ENCODE measurements at places on chromosomes 12 and 14.

GRCh38 chr12:131828671-131829355 lies 620 bp downstream of the MMP17 start:
- DNase-seq = no peak

DNA sequence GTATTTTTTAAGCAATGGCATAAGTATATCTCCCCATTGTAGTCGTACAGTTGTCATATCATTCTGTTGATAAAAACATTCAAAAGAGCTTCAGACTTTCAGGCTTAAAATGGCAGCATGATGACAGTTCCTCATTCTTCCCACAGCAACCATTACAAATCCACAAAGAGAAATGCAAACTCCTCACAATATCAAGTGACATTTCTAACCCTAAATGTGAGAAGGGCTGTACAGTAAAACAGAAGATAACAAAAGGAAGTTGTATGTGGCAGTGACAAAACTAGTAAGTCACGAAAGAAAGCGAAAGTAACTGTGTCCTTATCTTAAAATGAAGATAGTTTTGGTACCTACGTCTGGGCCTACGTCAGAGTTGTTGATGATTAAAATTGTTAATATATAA lies 46.7 kb downstream of the GXYLT1 start:
- no peak for DNase-seq

DNA sequence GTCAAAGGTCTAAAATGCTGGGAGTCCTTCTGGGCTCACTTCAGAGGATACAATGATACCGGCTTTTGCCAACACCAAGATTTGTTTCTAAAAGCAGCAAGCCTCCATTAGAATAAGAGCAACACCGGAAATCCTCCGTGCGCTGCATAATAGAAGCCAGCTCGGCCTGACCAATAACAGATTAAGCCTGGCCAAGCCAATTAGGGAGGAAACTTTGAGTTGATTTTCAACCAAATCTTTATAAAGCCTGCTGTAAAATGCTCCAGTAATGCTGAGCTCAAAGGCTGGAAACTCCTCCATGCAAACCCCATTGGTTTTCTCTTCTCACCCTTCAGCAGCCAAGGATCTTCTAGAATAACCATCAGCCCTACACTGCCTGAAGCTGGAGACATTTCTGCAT lies 150.1 kb downstream of the NTF3 start:
- DNase-seq = no peak

GRCh38 chr12:93125126-93125525 lies 196.0 kb upstream of the EEA1 start:
- no peak for DNase-seq

DNA sequence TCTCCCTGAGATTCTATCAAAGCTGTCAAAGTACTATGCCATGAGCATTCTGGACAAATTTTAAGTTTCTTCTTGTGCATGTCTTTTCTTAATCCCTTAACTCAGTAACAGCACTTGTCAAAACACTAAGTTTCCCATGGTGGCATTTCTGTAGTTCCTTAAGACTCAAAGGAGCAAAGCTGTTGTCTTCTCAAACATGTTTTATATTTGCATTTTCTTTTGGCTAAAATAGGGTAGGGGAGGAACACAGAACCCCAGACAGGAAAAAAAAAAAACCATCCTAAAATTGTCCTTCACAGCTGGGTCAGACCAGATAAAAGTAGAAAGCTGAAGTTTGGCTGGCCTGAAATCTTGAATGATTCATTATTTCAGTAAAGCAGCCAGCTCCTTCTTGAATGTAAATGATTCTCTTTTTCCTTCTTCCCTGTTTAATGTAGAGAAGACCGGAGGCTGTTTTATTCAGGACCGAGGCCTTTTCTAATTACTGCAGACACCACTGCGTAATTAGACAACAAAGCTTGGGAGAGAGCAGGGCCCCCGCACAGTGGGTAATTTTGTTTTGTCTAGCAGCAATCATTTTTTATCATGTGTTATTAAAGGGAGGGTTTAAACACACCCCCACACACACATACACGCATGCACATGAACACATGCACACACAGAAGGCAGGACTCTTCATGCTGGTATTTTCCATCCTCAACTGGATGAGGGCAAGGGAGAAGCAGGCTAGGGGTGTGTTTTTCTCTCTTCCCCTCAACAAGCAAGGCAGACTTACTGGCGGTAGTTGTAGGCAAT lies 51.0 kb downstream of the PAH start:
- no peak for DNase-seq

- DNase-seq = no peak
Observed at GRCh38 chr12:64450711-64451486, 1.0 kb upstream of the TBK1 start.

GRCh38 chr14:102424923-102425322 lies 62.2 kb downstream of the TECPR2 start:
- no peak for DNase-seq

GRCh38 chr12:112836736-112837628 lies 45.4 kb downstream of the RPH3A start:
- DNase-seq = no peak

DNA sequence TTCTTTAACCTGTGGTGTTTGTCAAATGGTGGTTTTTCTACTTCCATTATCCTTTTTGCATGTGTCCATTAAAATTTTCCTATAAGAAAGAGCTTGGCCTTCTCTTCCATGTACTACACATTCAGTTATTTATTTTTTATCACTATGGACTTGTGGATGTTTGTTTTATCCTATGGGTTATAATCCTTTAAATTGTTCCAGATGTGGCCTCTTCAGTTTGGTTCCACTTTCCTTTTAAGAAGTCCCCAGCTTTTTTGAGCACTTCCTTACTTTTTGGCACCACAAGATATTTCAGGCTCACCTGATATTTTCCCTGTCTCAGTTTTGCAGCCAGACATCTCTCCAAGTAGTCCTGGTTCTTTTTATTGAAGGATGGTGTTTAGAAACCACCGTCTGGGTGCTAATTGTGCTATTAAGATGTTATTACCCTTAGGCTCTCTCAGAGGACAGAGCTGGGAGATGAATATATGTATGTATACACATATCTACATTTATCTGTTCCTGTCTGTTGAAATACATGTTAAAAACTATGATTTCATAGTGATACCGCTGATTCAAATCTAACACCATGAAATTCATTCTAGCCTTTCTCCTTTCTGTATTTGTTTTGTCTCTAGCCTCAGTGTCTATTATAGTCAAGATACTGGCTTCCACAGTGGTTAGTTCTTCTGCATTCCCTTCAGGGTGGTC lies 408.5 kb upstream of the RGS6 start:
- no peak for DNase-seq

DNA sequence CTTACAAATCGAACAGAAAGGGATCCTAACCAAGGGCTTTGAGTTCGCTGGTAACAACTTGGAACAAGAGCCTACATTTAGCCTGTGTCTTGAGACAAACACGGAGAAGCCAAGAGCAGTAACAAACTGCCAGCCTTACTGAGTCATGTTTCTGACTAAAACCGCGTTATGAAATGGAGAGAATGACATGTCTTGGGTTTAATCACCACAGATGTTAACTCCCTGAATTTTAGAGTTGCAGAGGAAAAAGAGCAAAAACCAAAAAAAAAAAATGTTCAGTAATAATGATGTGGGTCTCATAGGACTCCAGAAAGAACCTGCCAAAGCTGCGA lies 1.0 kb downstream of the BLTP3B start:
- no peak for DNase-seq

DNA sequence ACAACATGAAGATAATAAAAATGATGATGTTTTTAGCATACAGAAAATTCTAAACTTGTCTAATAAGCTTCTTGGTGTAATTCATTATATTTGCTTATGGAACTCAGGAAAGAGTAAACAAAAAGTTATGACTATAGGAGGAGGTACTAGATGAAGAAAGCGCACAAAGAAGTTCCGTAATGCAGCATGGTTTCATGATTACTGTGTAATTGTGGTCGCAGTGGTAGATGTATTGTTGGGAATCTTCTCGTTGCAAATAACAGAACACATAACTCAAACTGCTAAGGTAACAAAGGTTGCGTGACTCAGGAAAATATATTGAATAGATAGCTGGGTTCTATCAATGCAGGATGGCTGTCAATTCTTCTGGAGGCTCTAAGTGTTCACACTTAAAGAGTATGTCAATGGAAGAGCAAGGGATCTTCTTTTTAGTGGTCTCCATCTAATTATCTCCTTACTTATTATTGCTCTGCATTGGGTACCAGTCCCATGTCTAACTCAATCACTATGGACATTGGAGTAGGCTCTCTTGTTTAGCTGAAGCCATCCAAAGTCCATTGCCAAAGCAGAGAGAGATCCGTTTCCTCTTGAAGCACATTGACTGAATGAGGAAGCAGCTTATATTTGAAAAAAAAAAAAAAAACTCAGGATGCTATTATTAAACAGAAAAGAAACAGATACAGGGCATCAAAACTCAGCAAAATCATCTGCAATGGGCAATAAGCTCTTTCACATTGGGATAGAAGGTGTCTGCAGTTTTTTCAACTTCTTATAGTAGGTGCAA lies 283.4 kb upstream of the ATP2B1 start:
- no peak for DNase-seq

GRCh38 chr12:42631513-42631912 lies 42.0 kb upstream of the PRICKLE1 start:
- DNase-seq = no peak

GRCh38 chr14:76985540-76986230 lies 42.8 kb downstream of the IRF2BPL start:
- DNase-seq = no peak

GRCh38 chr14:24130717-24131548 lies 474 bp downstream of the FITM1 start:
- no peak for DNase-seq

DNA sequence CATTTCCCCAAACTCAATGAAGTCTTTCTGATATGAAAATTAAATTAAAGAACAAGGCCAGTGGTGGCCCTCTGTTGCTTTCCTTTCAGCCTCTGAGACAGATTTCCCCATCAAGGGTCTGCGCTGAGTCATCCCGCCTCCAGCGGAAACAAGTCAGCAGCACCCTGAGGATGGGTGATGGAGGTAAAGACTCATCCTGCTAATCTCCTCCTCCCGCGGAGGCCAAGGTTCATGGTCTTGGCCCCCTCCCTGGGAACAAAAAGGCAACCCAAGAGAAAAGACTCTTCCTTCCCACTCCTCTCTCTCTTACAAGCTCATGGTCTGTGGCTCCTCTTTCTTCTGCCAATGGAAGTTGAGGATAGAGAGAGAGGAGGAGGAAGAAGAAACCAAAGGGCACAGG lies 9.0 kb upstream of the NUMB start:
- no peak for DNase-seq

DNA sequence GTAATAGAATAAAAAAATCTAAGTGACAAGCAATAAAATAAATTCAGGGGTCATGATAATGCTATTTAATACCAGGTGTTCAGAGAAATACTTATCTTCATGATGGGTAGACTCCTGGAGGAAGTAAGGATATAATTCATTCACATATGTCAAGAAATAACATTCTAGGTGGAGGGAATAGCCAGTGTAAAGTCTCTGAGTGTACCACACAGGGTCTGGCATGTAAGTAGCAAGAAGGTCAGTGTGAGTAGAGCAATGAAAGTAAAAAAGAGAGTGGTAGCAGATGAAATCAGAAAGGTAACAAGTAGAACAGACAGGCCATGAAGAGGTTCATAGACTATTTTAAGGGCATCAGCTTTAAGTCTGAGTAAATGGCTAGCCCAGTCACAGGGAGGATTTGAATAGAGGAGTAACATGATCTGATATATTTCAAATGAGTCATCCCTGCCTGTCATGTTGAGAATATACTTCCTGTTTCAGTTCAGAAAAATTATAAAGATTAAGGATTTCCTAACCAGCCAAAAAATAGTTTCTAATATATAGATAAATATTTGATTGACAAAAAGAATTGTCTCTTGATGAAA lies 519.9 kb downstream of the C12orf50 start:
- DNase-seq = no peak

GRCh38 chr14:31090883-31091764 lies 64.9 kb upstream of the STRN3 start:
- no peak for DNase-seq

- DNase-seq = no peak
Observed at GRCh38 chr12:124130691-124131591, 157.9 kb downstream of the ZNF664 start.

DNA sequence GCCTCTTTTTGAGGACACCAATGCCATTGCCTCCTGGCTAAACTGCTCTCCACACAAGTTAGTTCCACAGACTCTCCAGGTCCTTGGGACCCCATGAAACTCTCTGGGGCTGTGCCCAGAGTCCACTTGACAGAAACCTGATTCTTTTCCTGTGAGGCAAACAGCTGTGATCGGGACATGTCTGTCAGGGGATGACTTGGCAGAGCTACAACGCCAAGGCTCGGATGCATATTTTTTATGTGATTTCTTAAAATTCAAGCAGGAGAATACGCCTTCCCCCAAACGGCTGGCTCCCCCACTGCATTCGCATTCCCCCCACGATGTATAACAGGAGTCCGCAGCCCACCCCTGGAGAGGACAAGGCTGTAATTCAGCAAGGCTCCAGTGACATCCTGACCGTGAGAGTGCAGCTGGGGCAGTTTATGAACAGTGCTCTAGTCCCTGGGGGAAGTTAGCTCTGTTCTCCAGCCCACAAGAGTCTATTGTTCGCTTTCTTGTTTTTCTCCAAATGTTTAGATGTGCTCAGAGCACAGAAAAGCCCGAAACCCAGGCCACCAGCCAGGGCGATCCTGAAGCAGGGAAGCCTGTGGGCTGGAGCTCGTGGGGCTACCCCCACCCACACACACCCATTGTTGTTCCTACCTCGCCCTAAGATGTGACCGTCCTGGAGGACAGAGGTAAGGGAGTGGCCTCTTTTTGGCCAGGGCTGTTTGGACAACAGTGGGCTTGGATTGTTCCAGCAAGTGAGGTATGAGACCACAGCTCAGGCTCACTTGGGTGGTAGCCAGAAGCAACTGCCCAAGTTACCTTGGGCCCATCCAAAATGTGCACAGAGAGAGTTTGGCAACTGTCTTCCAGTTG lies 159.5 kb downstream of the ZFP36L1 start:
- DNase-seq = no peak

- peak; percentile 80 for DNase-seq
Observed at GRCh38 chr12:113184900-113185179, 438 bp downstream of the DDX54 start.

DNA sequence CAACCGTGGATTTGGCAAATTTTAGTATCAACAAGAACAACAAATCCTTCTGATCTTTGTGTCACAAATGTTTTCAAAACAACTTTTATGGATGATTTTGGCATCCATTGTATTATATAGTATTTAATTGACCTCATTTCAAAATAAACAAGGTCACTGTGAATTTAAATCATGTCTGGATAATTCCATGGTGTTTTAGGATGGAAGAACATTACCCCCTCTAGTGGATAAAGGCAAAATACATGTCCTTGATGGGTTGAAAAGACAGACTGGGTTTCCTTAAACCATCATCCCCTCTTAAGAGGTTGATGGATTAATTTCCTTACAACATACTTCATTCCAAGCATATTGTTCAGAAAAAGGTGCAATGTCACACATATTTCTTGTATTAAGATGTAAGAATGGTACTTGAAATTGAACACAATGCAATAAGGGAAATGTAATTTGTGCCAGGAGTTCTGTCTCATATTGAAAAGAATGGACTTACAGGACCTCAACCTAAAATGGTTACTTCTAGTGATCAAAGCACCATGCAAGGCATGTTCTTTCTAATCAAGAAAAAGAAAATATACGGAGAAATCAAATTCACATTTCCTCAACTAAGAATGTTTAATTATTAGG lies 352.0 kb downstream of the BCAT1 start:
- no peak for DNase-seq

Data from T-helper 9 cell (primary cell).